Fibroblast of lung (primary cell): ENCODE measurements at places on chromosomes 11 and 22. TPM values are rescaled to one million over a fixed set of nuclear protein-coding genes. Genes with fewer than 3 reads are reported as not detected.

GRCh38 chr11:19931771-19932369 is 219.2 kb downstream of the NAV2 start:
- DNase-seq, result no peak

GRCh38 chr11:74030723-74031676 is 22.1 kb upstream of the UCP3 start:
- DNase-seq, result no peak

GRCh38 chr11:123418351-123419114 is 11.5 kb upstream of the GRAMD1B start:
- DNase-seq, result no peak

The OR51B5 gene
- 0.06 TPM in 1 of 2 replicates, not detected in the other for polyA plus RNA-seq

The MS4A3 gene
- polyA plus RNA-seq, result not detected in 2 replicates

The CEP126 gene
- polyA plus RNA-seq, result 2.5 and 4.7 TPM in 2 replicates

The CAPN5 gene
- 20.4 and 29.0 TPM in 2 replicates for polyA plus RNA-seq
